ENCODE measurements at places on chromosomes 16 and 17.

DNA sequence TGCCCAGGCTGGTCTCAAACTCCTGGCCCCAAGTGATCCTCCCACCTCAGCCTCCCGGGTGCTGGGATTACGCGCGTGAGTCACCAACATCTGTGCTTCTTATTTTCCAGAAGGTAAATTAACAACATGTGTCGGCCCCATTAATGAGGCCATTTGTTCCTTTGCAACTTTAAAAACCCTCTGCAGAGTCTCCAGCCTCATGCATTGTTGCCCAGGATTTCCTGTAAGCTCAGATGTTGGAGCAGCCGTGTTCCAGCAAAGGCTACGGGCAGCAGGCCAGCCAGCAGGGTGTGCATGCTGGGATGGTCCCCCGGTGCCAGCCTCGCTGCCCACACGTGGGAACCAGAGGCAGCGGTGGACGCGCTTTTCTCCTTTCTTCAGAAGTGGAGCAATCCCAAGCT is 19.1 kb upstream of the HEXD start:
- H3K27me3 ChIP-seq: no peaks in the 10 kb centered on the region
- no peak overlapping the region for H3K4me3 ChIP-seq

DNA sequence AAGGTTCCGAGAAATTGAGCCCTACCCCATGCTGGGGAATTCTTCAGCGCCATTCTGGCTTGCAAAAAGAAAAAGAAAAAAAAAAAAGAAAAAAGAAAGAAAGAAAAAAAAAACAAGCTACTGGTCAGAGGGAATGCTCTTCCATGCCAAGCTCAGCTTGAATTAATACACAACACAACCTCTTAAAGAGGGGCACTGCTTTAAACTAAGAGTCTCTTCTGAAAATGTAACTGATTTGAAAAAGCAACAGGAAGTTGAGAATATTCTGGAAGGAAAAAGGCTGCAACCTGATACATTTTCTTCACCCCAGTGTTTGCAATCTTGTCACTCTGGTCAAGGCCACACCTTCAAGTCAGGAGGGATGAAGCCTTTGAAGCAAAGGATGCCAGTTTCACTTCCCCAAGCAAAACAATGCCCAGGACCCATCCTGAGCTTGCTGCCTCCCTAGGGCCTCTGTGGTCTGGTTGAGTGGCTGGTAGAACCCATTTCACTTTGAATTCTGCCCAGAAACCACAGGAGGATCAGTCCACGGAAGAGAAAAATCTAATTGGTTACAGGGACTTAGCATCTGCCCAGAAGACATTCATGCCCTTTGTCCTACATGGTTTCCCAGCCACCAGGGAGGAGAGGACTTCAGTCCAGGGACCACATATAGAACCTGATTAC is 389.7 kb downstream of the SOX9 start:
- no peak overlapping the region for H3K27ac ChIP-seq
- no peak for DNase-seq
- H3K36me3 ChIP-seq: no peaks in the 10 kb centered on the region
- peak overlapping the region; percentile 15 for H3K4me3 ChIP-seq
- H3K4me1 ChIP-seq: peaks cover 2% of the 10 kb centered on the region

DNA sequence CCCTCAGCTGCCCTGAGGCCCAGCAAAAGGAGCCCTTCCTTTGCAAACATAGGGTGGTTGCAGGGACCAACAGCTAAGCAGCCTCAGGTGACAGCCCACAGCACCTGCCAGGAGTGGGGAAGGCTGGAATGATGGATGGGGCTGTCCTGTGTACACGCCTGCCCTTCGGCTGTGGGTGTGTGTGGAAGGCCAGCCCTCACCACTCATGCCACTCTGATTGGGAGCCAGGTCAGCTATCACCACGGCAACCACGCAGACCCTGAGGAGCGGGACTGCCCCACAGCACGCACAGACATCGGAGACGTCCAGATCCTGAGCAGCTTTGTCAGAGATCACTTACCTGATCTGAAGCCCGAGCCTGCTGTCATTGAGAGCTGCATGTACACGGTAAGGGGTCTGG is 11.9 kb downstream of the PIPOX start:
- peaks cover 7% of the 10 kb centered on the region for H3K4me1 ChIP-seq
- H3K27ac ChIP-seq: no peak overlapping the region
- H3K27me3 ChIP-seq: no peaks in the 10 kb centered on the region
- no peaks in the 10 kb centered on the region for H3K36me3 ChIP-seq
- DNase-seq: no peak

GRCh38 chr16:66923247-66923731 is 2.0 kb downstream of the RRAD start:
- DNase-seq: no peak
- H3K4me1 ChIP-seq: no peaks in the 10 kb centered on the region
- no peak overlapping the region for H3K4me3 ChIP-seq
- H3K27me3 ChIP-seq: peaks cover 15% of the 10 kb centered on the region
- no peak overlapping the region for H3K27ac ChIP-seq
- H3K36me3 ChIP-seq: no peaks in the 10 kb centered on the region

GRCh38 chr17:72511874-72512273 is 391.1 kb downstream of the SOX9 start:
- H3K4me3 ChIP-seq: no peak overlapping the region
- H3K4me1 ChIP-seq: peaks cover 5% of the 10 kb centered on the region
- DNase-seq: no peak
- H3K36me3 ChIP-seq: no peaks in the 10 kb centered on the region
- H3K27me3 ChIP-seq: no peaks in the 10 kb centered on the region
- no peak overlapping the region for H3K27ac ChIP-seq

GRCh38 chr17:34424814-34425491 is 61.9 kb upstream of the CCL1 start:
- 0 out of 2 replicates have a peak, but pooled peaks cover 3% of the 10 kb centered on the region for H3K27me3 ChIP-seq
- DNase-seq: peak; percentile 82
- H3K36me3 ChIP-seq: no peaks in the 10 kb centered on the region
- peak overlapping the region; percentile 58 for H3K4me3 ChIP-seq

DNA sequence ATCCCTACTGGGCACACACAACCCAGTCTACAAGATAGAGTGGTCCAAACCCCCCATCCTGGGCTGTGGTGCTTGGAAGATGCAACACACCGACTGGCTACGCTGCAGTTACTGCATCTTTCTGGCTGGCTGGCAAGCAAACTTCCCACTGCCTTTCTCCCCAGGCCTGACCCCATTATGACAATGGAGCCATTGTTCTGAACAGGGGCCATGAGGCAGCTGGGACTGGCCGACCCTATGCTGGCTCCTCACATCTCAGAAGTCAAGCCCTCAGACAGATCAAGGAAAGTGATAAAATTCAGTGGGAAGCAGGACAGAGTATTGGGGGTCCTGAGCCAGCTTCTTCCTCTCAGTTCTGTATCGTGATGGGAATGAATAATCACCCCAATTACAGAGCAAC is 364.1 kb upstream of the ASIC2 start:
- H3K27ac ChIP-seq: no peak overlapping the region
- no peaks in the 10 kb centered on the region for H3K4me1 ChIP-seq
- no peak overlapping the region for H3K4me3 ChIP-seq
- H3K27me3 ChIP-seq: no peaks in the 10 kb centered on the region

- H3K4me1 ChIP-seq: no peaks in the 10 kb centered on the region
- no peak overlapping the region for H3K4me3 ChIP-seq
- no peak overlapping the region for H3K27ac ChIP-seq
- no peaks in the 10 kb centered on the region for H3K27me3 ChIP-seq
- DNase-seq: no peak
Measured at GRCh38 chr16:23773339-23773738, 18.5 kb downstream of the CHP2 start.

GRCh38 chr16:22417019-22417418 is 42.6 kb upstream of the CDR2 start:
- H3K4me3 ChIP-seq: no peak overlapping the region
- no peak for DNase-seq
- H3K27me3 ChIP-seq: no peaks in the 10 kb centered on the region

DNA sequence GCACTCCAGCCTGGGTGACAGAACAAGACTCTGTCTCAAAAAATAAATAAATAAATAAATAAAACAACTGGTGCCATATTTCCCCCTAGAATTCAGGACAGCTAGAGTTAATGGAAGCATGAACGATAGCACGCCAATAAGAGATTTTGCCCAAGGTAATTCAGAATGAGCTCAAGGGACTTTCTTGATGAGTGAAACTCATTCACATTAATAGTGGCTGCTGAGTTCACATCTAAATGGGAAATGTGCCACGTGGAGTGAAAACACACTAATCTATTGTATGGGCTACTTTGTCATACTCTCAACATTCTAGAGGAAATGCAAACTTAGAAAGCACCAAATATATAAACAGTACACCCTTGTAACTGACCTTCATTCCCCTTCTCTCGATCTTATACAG is 47.4 kb upstream of the PSMD7 start:
- peaks cover 3% of the 10 kb centered on the region for H3K4me1 ChIP-seq
- H3K36me3 ChIP-seq: no peaks in the 10 kb centered on the region
- no peak overlapping the region for H3K27ac ChIP-seq
- no peaks in the 10 kb centered on the region for H3K27me3 ChIP-seq

All from H9 (cell line).